GM19239 (cell line): ENCODE measurements at places on chromosomes 2 and 18.
A peak's percentile ranks its signal among the peaks of the same experiment; 100 is the strongest.

DNA sequence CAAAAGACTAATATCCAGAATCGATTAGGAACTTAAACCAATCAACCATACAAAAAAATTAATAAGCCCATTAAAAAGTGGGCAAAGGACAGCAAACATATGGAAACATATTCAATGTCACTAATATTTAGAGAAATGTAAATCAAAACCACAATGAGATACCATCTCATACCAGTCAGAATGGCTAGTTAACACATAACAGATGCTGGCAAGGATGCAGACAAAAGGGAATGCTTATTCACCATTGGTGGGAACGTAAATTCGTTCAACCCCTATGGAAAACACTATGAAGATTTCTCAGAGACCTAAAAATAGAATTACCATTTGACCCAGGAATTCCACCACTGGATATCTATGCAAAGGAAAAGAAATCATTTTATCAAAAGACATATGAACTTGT is 468.2 kb upstream of the ST6GAL2 start:
- no peak for DNase-seq

DNA sequence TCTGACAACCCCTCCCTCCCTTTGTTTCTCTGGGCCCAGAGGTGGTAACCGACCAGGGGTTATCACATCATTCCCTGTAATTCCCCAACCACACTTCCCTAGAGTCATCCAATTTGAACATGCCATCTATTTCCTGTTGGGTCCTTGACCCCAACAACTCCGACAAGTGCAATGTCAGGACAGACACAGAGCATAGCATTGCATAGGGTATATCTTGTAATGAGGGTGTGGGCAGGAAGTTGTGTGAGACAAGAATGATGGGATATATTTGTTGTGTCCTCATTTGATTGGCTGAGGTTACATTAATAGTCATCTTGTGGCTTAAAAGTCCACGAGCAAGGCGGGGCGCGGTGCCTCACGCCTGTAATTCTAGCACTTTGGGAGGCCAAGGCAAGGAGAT is 33.4 kb upstream of the CNOT11 start:
- no peak for DNase-seq

DNA sequence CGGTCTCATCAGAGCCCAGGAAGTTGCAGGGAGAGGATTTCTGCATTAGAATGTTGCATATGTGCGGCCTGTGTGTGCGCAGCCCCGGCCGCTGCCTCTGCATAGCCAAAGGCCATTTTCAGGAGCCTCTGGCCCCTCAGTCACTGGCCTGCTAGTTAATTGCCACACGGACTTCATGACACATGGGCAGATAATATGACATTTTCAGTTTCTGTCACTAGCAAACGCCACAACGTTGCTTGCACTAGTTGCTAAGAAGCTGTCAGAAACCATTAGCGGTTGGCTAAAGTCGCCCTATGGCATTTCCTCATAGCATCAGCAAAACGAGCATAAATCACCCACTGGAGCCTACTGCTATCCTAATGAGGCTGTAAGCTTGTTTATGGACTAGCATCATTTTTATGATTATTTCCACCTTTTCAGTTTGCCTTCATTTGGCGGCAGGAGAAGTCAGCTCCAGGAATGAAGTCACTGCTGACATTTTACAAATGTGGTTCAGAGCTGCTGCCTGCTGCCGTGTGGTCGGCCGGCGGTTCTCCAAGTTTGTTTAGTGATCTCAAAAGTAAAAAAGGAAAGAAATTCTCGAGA is 73.7 kb downstream of the MEIS1 start:
- no peak for DNase-seq

GRCh38 chr2:56537756-56538155 is 354.0 kb downstream of the CCDC85A start:
- no peak for DNase-seq

DNA sequence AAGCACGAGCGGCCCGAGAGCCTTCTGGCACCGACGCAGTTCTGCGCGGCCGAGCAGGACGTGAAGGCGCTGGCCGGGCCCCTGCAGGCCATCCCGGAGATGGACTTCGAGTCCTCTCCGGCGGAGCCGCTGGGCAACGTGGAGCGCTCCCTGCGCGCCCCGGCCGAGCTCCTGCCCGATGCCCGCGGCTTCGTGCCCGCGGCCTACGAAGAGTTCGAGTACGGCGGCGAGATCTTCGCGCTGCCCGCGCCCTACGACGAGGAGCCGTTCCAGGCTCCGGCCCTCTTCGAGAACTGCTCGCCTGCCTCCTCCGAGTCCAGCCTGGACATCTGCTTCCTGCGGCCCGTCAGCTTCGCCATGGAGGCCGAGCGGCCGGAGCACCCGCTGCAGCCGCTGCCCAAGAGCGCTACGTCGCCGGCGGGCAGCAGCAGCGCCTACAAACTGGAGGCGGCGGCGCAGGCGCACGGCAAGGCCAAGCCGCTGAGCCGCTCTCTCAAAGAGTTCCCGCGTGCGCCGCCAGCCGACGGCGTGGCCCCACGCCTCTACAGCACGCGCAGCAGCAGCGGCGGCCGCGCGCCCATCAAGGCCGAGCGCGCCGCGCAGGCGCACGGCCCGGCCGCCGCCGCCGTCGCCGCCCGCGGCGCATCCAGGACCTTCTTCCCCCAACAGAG is 70.4 kb downstream of the ARHGEF33 start:
- DNase-seq: peak; percentile 61

- DNase-seq: no peak
These were observed 40.7 kb downstream of the DNER start for GRCh38 chr2:229673676-229674075.

DNA sequence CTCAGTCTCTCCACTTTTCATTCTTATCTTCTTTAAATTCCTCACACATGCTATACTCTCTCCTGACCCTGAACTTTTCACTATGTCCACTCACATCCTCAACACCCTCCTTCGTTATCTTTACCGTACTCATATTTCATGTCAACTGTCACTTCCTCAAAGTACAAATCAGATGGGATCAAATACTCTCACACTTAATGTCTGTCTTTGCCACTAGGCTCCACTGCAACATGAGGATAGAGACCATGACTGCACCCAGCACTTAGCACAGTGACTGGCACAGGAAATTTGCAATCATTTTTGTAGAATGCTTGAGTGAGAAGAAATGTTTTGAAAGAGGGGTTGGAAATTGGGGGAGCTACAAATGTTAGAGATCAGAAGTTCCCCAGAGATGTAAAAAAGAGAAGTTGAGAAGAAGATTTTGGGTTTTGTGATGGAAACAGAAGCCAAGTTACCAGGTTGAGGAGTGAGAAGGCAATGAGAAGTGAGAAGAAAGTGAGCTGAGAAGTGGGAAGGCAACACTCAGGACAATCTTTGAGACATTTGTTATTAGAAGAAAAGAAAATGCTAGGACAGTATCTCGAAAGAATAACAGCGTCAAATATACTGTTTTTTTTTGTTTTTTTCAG is 87.0 kb downstream of the CCDC141 start:
- DNase-seq: no peak

GRCh38 chr2:76633276-76633921 is 888.8 kb downstream of the LRRTM4 start:
- DNase-seq: no peak

- no peak for DNase-seq
These were observed 234.4 kb upstream of the RGPD4 start for GRCh38 chr2:107592280-107592624.

- DNase-seq: no peak
These were observed 143.5 kb downstream of the CELF4 start for GRCh38 chr18:37422116-37422515.

DNA sequence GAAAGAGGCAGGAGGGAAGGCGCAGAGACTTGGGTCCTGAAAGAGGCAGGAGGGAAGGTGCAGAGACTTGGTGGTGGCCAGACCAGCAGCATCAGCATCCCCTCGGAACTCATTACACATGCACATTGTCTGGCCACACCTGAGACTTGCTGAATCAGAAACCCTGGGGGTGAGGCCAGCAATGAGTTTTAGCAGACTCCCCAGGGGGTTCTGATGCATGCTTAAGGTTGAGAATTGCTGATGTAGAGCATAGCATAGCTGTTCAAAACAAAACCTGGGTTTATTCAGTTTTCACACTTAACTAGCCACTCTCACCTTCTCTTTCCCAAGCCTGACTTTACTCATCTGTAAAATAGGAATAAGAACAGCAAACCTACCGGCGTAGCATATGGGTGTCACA is 122.9 kb downstream of the MRO start:
- no peak for DNase-seq

GRCh38 chr2:226300196-226300886 is 499.3 kb downstream of the IRS1 start:
- DNase-seq: no peak

DNA sequence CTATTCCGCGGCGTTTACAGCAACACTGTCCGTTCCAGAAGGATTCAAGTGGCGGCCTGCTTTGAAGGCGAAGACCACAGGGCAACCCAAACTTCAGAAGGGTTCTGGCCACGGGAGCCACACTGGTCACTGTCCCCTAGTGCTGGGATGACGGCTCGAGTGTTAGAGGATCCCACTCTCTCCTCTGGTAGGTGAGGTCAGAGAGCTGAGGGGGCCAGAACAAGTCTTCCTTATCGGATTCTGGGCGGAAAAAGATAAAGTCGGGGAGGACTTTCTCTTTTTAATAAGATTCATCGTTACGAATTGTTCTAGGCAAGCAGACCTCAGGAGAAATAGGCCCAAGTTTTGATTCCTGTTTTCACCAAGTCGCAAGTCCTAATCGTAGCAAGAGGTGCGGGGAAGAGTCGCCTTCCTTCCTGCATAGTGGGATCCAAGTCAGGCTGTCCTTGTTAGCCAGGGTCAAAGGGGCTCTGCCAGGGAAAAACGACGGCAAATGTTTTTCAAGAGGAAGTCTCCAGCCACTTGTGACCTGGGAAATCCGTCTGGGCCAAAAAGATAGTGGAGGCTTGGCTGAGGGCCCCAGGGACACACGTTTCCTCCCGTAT is 864 bp upstream of the MYL12A start:
- DNase-seq: no peak

GRCh38 chr2:78757191-78757590 is 268.3 kb upstream of the REG3G start:
- DNase-seq: no peak

- DNase-seq: no peak
These were observed 17.9 kb upstream of the NPAS2 start for GRCh38 chr2:100802066-100802465.
